Stimulated activated CD4-positive, alpha-beta T cell treated with anti-CD3 and anti-CD28 coated beads, Interleukin-1b, Interleukin-23, amount 100 ng/mL, for 1 hour (primary cell): ENCODE measurements at places on chromosomes 3 and 15.

GRCh38 chr3:196236223-196236622 is 19.9 kb downstream of the SLC51A start:
- no peak for DNase-seq

DNA sequence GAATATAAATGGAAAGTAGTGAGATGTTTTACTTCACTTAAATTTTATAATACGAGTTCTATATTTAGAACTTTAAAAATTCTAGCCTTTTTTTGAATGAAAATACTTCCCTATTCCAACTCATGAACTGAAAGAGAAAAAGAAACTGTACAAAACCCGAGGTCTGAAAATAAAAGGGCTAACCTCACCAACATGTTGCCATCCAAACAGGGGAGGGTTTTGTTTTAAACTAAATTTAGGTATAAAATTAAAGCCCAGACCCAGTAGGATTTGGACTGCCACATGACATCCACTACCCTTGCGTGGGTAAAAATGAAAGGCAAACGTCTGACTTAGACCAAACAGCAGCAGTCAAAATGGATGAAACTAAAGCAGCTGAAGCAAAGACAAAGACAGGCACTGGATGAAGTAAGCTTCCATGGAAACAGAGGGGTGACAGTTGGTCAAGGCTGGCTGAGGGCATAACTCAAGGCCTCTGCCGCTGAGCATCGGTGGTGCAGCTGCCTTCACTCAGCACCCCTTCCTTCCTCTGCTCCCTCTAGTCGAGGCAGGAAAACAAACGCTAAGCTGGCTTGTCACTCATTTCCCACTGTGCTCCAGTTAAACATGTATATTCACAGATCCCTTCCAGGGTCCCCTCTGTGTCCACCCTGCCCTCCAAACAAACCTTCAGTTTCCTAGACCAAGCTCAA is 58.1 kb downstream of the TM4SF4 start:
- DNase-seq: no peak

- no peak for DNase-seq
Observed at GRCh38 chr15:80976851-80977250, 12.8 kb downstream of the MESD start.

- DNase-seq: no peak
Observed at GRCh38 chr3:142065932-142066331, 83.4 kb downstream of the TFDP2 start.

- DNase-seq: no peak
Observed at GRCh38 chr3:79672075-79672474, 95.7 kb downstream of the ROBO1 start.

- DNase-seq: no peak
Observed at GRCh38 chr3:106071306-106071705, 202.5 kb upstream of the CBLB start.

DNA sequence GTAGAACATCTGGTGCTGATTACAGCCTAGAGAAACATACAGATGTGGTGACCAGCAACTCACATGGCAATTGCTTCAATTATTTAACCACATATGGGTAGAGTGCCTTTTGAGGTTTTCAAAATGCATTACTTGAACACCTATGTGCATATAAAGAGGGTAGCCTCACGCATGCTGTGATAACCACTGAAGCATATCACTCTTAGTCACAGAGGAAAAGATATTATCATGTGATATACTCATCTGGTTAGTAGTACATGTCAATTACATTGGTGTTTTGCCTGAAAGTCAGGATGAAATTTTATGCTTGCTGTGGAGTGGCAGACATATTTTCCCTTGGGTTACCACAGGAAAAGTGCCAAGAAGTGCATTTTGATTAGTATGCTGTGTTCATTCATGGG is 459.3 kb upstream of the AGTR1 start:
- DNase-seq: no peak

GRCh38 chr3:59558906-59559720 is 509.3 kb upstream of the CFAP20DC start:
- no peak for DNase-seq

- no peak for DNase-seq
Observed at GRCh38 chr15:63517628-63518027, 13.2 kb downstream of the USP3 start.

GRCh38 chr3:18747383-18747782 is 322.2 kb upstream of the SATB1 start:
- no peak for DNase-seq

DNA sequence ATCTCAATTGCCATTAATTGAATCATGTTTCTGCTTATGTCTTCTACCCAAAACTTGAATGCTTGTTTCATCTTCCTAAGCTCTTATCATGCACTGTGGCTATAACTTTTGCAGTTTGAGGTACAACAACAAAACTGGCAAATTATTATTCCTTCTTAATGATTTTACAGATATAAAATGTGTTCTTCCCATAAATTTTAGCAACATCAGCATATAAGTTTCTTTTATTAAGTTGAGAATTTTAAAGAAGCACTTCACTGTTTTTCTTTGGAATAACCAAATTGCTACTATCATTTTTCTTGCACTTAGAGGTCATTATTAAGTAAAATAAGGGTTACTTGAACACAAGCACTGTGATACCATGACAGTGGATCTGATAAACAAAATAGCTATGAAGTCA is 862.6 kb upstream of the CADM2 start:
- DNase-seq: no peak

DNA sequence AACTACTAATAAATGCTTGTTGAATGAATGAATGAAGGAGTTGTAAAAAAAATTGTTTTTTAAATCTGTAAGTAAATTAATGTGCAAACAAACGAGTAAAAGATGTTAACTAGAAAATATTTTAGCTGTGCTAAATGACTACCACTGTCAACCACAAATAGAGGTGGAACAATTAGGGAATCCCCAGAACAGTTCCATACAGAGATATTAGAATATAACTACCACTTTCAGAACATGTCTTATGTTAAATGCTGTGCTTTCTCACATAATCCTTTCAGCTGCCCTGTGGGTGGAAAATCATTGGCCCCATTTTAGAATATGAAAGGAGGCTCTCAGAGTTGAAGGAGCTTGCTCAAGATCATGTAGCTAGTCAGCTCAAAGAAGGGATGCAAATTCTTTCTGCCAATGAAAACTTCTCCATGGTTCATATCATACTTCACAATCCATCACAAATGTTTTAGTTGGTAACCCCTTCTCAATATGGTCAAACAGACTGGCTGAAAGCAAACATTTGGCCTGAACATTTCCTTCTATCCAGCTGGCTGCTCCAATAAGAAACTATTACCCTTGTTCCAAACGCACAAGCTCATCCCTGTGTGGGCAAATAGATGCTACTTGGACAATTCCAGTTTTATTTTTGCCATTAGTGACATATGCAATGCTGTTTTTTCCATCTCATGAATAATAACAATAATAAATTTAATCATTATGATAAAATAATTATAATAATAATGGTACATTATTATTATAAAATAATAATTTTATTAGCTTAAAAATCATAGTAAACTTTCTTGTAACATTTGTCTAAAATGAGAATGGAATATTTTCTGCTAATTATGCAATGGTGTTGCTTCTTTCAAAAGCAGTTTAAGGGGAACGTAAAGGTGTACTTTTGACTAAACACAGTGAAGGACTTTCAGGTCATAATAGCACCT is 290.4 kb upstream of the STT3B start:
- DNase-seq: no peak

DNA sequence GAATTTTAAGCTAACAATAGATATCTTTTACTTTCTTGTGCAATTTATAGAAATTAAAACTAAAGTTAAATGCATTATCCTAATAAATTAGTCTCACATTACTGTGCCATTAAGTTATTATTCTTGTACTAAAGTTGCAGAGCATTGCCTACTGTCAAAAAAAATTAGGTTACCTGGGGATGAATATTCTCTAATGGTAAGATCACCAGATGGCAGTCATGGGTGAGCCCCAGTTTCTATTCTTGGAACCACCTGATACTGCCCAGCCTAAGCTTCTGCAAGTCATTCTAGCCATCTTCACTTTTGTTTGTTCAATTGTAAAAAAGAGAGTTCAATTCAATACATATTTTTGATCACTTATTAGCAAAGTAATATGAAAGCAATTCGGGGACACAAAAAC is 213.2 kb downstream of the CADM2 start:
- no peak for DNase-seq

GRCh38 chr3:166569589-166569988 is 732.4 kb upstream of the BCHE start:
- DNase-seq: no peak

- no peak for DNase-seq
Observed at GRCh38 chr15:94761574-94761973, 530.2 kb downstream of the MCTP2 start.

GRCh38 chr15:53576841-53577240 is 182.6 kb downstream of the WDR72 start:
- DNase-seq: no peak

DNA sequence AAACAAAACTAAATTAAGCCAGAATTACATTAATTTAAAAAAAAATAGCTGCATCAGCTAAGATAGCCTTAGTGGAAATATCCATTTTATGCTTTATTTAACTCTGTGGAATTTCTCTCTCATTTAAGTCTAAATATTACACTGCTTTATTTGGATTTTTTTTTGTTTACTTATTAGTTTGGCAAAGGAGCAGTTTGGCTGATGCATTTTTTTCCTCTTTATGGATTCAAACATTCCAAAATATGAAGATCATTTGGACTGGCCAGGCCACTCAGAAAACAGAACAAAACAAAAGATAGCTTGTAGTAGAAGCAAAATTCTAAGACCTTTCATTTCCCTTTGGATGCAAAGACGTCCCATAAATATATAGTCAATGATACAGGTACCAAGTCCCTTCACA is 707.3 kb upstream of the UBE2E2 start:
- no peak for DNase-seq

DNA sequence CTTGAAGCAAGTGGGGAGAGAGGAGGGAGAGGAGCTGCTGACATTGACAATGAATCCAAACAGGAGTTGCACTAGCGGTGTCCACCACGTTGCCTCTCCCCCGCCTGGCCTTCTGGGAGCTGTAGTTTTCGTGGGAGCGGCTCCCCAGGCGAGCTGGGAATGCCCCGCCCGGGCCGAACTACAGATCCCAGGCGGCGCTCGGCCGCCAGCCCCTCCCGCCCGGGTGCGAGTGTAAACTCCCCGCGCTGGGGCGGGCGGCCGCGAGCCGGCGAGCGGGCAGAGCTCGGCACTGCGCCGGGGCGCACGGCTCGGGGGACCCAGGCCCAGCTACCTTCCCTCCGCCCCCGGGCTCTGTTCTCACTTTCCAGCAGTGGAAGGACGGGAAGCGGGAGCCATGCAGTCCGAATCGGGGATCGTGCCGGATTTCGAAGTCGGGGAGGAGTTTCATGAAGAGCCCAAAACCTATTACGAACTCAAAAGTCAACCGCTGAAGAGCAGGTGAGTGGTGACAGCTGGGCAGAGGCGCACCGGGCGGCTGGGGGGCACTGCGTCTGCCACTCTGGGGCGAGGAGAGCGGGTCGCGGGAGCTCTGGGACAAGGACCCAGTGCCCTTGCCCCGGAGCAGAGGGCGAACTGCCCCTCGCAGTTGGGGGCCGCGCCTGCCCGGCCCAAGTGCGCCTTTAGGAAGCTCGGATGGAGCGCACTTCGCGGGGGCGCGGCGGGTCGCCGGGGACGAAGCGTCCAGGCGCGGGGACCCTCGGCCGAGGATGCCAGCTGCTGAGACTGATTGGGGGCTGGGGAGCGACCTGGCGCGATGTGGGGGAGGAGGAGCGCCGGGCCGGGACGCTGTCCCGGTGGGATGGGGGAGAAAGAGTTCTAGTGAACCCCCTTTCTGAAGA is at the start of gene MITF:
MITF (plus strand) TSS at position 261 of the 899 bp plus-strand sequence; CDS start at position 395, 134 bp downstream.
- DNase-seq: no peak
